Central memory CD8-positive, alpha-beta T cell (primary cell): ENCODE measurements at places on chromosomes 4 and X.
A peak's percentile ranks its signal among the peaks of the same experiment; 100 is the strongest.

GRCh38 chrX:9612146-9612505, 147.3 kb downstream of the TBL1X start:
- H3K27ac ChIP-seq: no peak overlapping the region
- no peak for DNase-seq
- no peak overlapping the region for H3K4me3 ChIP-seq
- no peaks in the 10 kb centered on the region for H3K27me3 ChIP-seq
- H3K4me1 ChIP-seq: no peaks in the 10 kb centered on the region

DNA sequence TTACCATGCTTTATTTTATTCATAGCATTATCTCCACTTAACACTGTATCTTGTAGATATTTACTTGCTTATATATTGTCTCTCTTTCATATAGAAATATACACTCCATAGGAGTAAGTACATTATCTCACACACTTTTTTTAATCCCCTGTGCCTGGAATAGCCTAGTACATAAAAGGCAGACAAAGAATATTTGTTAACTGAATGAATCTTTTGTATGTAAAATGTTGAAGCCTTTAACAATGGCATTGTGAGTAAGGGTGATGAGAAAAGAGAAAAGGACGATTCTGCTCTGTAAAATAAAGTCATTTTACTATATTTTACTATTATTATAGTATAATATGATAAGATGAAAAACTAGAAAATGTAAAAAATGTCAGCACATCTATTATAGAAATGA, 97.7 kb upstream of the PDHA2 start:
- H3K4me3 ChIP-seq: no peak overlapping the region
- H3K4me1 ChIP-seq: no peaks in the 10 kb centered on the region
- H3K27ac ChIP-seq: no peak overlapping the region
- no peaks in the 10 kb centered on the region for H3K27me3 ChIP-seq
- no peak for DNase-seq

- no peaks in the 10 kb centered on the region for H3K4me1 ChIP-seq
- H3K27ac ChIP-seq: no peak overlapping the region
- peaks cover 70% of the 10 kb centered on the region for H3K27me3 ChIP-seq
- H3K36me3 ChIP-seq: peaks cover 2% of the 10 kb centered on the region
- H3K4me3 ChIP-seq: no peak overlapping the region
- DNase-seq: no peak
Observed at GRCh38 chr4:37447886-37448285, 203.3 kb downstream of the NWD2 start.

DNA sequence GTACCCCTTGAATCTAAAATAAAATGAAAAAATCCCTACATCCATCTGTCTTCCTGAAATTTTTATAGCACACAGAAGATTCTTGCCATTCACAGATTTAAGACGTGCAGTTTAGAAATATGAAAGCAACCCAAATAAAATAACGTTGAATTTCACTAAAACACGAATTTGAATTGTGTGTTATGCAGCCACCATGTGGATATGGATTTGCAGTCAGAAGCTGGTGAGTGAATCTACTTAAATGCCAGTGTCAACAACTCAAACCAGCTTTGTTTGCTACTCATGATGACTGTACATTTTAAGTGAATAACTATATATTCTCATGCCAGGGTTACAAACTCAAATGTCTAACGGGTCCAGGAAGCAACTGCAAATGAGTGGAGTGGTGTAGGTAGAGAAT, 173.0 kb upstream of the HAND2 start:
- H3K27me3 ChIP-seq: no peaks in the 10 kb centered on the region
- DNase-seq: no peak
- no peak overlapping the region for H3K4me3 ChIP-seq
- no peaks in the 10 kb centered on the region for H3K36me3 ChIP-seq
- no peak overlapping the region for H3K27ac ChIP-seq
- no peaks in the 10 kb centered on the region for H3K4me1 ChIP-seq

DNA sequence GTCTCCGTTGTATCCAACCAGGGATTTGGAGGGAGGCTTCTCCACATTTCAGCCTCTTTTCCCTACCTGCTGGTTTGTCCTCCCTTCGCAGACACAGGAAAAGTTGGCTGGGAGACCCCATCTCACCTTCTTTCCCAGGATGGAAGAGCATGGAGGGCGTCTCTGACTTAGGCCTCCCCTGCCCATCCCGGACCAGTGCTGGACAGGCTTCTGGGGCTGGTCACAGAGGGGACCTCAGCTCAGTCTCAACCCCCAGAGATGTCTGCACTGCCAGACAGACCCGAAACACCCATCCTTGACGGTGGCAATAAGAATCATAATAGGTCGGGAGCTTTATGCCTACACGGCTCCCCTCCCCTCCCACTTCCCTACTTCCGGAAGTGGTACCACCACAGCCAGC, 1.6 kb downstream of the WFS1 start:
- peaks cover 7% of the 10 kb centered on the region for H3K36me3 ChIP-seq
- H3K27ac ChIP-seq: no peak overlapping the region
- H3K27me3 ChIP-seq: no peaks in the 10 kb centered on the region
- H3K4me1 ChIP-seq: peaks cover 6% of the 10 kb centered on the region

DNA sequence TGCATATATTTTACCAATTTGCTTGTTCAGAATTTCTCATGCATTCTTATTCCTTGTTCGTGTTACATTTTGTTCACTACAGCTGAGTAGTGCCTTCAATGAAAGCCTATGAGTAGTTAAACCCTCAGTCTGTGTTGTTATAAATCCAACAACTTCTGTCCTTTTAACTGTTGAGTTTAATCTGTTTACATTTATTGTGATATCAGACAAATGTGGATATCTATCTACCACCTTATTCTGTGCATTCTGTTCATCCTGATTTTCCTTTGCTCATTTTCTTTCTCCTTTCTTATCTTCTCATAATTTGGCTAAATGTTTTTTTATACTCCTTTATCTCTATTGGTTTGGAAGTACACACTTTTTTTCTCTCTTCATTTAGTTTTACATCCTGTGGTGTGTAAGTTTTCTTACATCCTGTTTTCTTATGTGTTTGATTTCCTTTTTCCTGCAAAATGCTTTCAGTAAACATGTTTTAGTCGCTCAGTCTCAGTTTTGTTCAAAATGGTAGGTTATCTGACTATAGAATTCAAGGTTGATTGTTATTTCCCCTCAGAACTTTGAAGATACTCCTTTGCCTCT, 54.2 kb downstream of the CASP6 start:
- H3K36me3 ChIP-seq: peaks cover 6% of the 10 kb centered on the region
- H3K4me3 ChIP-seq: peak overlapping the region; percentile 56
- peaks cover 34% of the 10 kb centered on the region for H3K4me1 ChIP-seq
- no peaks in the 10 kb centered on the region for H3K27me3 ChIP-seq

- H3K27me3 ChIP-seq: no peaks in the 10 kb centered on the region
- no peaks in the 10 kb centered on the region for H3K4me1 ChIP-seq
- no peak overlapping the region for H3K27ac ChIP-seq
- no peak for DNase-seq
- no peaks in the 10 kb centered on the region for H3K36me3 ChIP-seq
Observed at GRCh38 chr4:19329077-19329476, 922.6 kb upstream of the SLIT2 start.

DNA sequence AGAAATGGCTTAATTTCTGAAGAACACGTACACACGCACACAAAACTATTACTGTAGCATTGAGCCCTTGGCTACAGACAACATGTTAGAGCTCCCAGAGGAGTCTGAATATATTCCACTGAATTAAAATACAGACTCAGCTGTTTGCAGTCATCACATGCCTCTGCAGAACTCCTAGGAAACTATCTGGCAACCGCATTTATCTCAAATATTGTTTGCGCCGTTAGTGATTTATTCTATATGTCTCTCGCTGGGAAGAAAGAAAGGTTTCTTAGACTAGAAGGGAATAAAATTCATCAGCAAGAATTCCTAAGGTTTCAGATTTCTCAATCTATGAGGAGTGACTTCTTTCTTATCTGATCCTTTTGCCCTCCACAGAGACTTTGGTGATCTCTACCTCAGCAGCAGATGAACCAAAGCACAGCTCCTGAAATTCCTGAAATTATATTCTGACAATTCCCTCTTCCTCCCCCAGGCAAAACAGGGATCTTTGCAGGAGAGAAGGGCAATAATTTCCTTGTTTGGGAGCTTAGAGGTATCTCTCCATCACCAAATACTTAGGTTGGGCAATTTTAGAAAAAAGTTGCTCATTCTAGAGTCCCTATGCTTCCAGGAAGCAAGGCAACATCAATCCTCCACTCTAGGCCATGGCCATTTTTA, 199.2 kb downstream of the APBB2 start:
- H3K27me3 ChIP-seq: no peaks in the 10 kb centered on the region
- no peak for DNase-seq
- no peak overlapping the region for H3K27ac ChIP-seq
- no peaks in the 10 kb centered on the region for H3K36me3 ChIP-seq

DNA sequence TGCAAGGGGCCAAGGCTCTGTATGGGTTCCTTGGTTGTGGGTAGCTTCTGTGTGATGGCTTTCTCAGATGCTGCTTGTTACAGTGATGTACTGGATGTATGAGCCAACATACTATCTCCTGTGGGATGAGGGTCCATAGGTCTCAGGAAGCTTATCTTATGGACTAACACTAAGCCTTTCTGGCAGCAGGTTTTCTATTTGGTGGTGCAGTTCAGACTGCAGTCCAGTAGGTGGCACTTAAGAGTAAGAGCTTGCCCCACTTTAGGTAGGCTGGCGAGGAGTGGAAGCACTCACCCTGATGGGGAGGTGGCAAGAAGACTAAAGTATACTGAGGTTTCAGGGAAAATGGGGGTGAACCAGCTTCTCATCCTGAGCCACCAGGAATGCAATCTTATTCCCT, 306.7 kb upstream of the MAOA start:
- no peak for DNase-seq
- no peak overlapping the region for H3K4me3 ChIP-seq
- H3K4me1 ChIP-seq: no peaks in the 10 kb centered on the region
- H3K27me3 ChIP-seq: no peaks in the 10 kb centered on the region
- H3K27ac ChIP-seq: no peak overlapping the region

GRCh38 chr4:113288257-113288656, 238.8 kb downstream of the ANK2 start:
- no peaks in the 10 kb centered on the region for H3K36me3 ChIP-seq
- no peak overlapping the region for H3K27ac ChIP-seq
- no peaks in the 10 kb centered on the region for H3K4me1 ChIP-seq

- DNase-seq: no peak
- H3K27ac ChIP-seq: no peak overlapping the region
- H3K36me3 ChIP-seq: no peaks in the 10 kb centered on the region
Observed at GRCh38 chrX:16646366-16647138, 3.4 kb upstream of the S100G start.

DNA sequence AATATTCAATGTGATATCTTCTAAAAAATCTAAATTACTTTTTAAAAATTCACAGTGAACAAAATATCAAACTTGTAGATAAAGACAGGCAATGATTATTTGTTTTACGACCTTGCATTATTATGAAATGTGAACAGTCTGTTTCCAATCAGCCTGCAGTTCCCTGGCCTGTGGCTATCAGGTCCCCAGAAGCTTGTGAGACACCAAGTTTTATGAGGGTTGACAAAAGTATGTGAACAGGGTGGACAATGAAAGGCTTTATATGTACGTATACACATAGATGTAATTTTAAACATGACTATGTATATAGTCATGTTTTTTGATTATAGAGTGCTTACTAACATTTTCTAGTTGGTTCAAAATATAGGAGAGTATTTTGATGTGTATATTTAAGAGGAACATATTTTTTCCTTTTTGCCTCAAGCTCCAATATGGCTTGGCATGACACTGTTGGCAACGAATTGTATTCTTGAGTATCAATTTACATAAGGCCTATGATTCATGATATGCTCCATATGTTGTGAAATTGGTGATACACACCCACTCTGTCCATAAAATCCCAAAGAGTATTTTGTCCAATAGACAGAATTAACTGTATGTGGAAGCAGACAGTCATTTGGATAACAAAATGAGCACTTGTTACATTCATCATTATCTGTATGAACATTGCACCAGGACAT, 55.7 kb downstream of the BTC start:
- no peak overlapping the region for H3K4me3 ChIP-seq
- no peaks in the 10 kb centered on the region for H3K4me1 ChIP-seq
- H3K27me3 ChIP-seq: no peaks in the 10 kb centered on the region
- no peak for DNase-seq
- H3K36me3 ChIP-seq: no peaks in the 10 kb centered on the region

- H3K4me1 ChIP-seq: no peaks in the 10 kb centered on the region
- H3K27ac ChIP-seq: no peak overlapping the region
- H3K27me3 ChIP-seq: peaks cover 7% of the 10 kb centered on the region
- H3K4me3 ChIP-seq: no peak overlapping the region
- DNase-seq: no peak
- H3K36me3 ChIP-seq: peaks cover 1% of the 10 kb centered on the region
Observed at GRCh38 chrX:3940000-3940610, 226.7 kb upstream of the PRKX start.

GRCh38 chrX:23246001-23246400, 88.6 kb upstream of the PTCHD1 start:
- H3K36me3 ChIP-seq: no peaks in the 10 kb centered on the region
- no peak for DNase-seq

DNA sequence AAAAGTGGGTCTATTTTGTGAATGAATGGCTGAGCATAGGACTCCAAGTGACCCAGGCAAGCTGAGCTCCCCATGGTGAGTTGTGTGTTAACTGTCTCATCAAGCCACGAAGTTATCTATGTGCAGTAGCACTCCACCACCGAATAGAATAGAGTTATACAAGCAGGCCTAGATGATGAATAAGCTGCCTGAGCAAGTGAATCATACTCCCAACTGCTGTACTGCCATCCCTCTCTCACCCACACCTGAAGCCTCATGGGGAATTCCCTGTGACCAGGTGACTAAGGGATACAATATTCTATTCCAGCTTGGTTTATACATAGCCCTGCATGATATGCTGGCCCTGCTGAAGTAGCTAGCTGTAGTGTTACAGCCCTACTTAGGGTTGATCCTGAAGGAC, 38.7 kb downstream of the KDM5C start:
- no peaks in the 10 kb centered on the region for H3K4me1 ChIP-seq
- peaks cover 9% of the 10 kb centered on the region for H3K36me3 ChIP-seq
- DNase-seq: no peak
- no peaks in the 10 kb centered on the region for H3K27me3 ChIP-seq

GRCh38 chr4:27685091-27685490, 824.5 kb downstream of the STIM2 start:
- no peaks in the 10 kb centered on the region for H3K36me3 ChIP-seq
- H3K4me3 ChIP-seq: no peak overlapping the region
- no peak overlapping the region for H3K27ac ChIP-seq
- no peak for DNase-seq
- no peaks in the 10 kb centered on the region for H3K27me3 ChIP-seq

DNA sequence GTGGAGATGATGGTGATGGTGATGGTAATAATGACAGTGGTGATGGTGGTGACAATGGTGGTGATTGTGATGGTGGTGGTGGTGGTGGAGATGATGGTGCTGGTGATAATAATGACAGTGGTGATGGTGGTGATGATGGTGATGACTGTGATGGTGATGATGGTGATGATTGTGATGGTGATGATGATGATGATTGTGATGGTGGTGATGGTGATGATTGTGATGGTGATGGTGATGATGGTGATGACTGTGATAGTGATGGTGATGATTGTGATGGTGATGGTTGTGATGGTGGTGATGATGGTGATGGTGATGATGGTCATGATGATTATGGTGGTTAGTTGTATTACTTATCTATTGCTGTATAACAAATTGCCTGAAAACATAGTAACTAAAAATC, 108.9 kb upstream of the NKX1-1 start:
- no peaks in the 10 kb centered on the region for H3K36me3 ChIP-seq
- H3K4me1 ChIP-seq: no peaks in the 10 kb centered on the region

GRCh38 chr4:37685823-37686372, 278 bp downstream of the RELL1 start:
- peaks cover 19% of the 10 kb centered on the region for H3K36me3 ChIP-seq
- no peak for DNase-seq
- H3K4me3 ChIP-seq: peak overlapping the region; percentile 90
- H3K4me1 ChIP-seq: peaks cover 35% of the 10 kb centered on the region
- no peaks in the 10 kb centered on the region for H3K27me3 ChIP-seq

- peaks cover 6% of the 10 kb centered on the region for H3K36me3 ChIP-seq
- no peaks in the 10 kb centered on the region for H3K27me3 ChIP-seq
- H3K4me3 ChIP-seq: peak overlapping the region; percentile 99
- H3K4me1 ChIP-seq: peaks cover 33% of the 10 kb centered on the region
- peak overlapping the region; percentile 95 for H3K27ac ChIP-seq
Observed at GRCh38 chrX:130340271-130340670, 552 bp downstream of the SLC25A14 start.
